ENCODE measurements at places on chromosomes 2 and 18.

DNA sequence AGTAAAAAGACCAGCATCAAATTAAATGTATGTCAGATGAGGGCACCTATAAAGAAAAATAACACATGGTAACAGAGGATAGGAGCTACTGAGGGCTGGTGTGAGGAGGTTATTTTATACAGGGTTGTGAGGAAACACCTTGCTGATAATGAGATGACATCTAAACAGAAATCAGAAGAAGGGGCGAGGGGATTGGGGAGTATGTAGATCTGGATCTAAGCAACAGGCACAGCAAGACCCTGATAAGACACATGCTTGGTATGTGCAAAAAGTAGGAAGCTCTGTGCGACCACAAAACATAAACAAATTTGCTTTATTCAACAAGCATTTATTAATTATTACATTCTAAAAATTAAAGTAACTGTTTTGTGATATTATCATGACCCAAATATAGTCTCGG, 295.4 kb downstream of the ZEB2 start:
- no peak for DNase-seq

- no peak for DNase-seq
Observed at GRCh38 chr18:33836564-33836963, 258.5 kb downstream of the ASXL3 start.

- peak; percentile 79 for DNase-seq
Observed at GRCh38 chr18:69898241-69898861, 49.3 kb downstream of the CD226 start.

DNA sequence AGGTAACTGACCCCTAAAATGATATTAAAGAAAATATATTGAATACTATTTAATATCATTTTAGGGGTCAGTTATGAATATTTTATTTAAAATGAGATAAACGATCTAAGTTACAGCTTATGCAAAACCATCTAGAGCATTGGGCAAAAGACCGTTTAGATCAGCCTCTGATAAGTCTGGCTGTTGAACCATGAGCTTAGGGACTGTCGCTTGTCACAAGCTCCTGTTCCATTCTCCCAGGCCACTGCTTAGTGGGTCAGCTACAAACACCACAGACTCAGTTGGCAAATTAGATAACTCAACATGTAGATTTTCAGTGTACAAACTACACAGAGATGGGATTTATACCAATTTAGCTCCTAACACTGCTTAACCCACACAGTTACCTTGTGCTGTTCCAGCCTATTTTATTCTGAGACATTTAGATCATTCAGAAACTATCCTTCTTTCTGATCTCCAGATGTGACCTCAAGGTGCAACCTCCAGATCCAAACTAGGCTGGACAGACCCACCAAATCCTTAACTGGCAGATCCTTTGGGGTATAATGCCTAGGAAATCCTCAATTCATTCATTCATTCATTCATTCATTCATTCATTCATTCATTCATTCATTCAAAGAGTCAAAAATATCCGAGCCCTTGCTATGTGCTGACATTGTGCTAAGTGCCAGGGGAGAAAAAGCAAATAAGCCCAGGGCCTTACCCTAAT, 82.8 kb downstream of the HRH4 start:
- DNase-seq: no peak

DNA sequence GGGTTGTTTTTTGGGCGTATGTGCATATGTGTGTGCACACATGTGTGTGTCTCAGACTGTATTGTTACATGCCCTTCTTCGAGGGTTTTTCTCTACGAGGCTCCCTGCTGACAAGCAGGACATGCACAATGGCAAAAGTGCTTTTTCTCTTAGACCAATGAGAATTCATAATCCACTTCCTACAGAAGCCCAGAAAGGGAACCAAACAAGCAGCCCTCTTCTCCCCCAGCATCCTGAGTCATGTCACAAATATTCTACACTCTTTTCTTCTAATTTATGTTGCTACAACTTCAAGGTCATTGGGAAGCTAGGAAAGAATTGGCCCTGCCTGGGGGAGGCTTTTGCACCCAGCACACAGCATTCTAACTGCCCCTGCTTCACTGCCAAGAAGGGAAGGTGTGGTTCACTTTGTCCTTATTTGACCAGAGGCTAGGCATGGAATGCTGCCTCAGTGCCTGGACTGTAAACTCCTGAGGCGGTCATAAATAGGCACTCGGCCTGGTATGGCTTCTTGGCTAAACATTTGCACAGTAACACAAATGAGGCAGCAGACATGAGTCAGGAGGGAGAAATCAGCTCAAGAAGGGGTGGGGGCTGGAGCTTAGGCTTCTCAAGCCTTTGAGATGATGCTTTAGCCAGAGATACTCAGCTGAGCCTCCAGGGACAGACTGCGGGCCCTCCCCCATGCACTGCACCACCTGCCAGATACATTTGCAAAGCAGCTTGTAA, 92.7 kb upstream of the KLF7 start:
- DNase-seq: no peak

Measured in activated CD8-positive, alpha-beta memory T cell treated with anti-CD3 and anti-CD28 coated beads, Interleukin-2, amount 10 ng/mL, durations not matched to agents 7 days and 5 days (primary cell).